ENCODE measurements at places on chromosomes 2 and 18.

DNA sequence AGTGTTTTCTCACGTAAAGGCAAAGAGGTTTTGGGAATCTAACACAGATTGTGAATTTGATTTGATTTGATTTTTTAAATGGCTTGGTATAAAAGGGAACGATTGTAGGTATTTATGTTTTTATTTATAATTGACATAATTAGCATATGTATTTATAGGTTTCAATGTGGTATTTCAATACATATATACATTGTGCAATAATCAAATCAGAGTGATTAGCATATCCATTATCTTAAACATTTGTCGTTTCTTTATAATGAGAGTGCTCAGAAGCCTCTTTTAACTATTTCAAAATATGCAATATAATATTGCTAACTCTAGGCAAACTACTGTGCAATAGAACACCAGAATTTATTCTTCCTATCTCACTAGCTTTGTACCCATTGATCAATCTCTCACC, 35.1 kb upstream of the CDH2 start:
- DNase-seq = no peak

- no peak for DNase-seq
Measured at GRCh38 chr18:36493349-36494159, 196.0 kb downstream of the FHOD3 start.

DNA sequence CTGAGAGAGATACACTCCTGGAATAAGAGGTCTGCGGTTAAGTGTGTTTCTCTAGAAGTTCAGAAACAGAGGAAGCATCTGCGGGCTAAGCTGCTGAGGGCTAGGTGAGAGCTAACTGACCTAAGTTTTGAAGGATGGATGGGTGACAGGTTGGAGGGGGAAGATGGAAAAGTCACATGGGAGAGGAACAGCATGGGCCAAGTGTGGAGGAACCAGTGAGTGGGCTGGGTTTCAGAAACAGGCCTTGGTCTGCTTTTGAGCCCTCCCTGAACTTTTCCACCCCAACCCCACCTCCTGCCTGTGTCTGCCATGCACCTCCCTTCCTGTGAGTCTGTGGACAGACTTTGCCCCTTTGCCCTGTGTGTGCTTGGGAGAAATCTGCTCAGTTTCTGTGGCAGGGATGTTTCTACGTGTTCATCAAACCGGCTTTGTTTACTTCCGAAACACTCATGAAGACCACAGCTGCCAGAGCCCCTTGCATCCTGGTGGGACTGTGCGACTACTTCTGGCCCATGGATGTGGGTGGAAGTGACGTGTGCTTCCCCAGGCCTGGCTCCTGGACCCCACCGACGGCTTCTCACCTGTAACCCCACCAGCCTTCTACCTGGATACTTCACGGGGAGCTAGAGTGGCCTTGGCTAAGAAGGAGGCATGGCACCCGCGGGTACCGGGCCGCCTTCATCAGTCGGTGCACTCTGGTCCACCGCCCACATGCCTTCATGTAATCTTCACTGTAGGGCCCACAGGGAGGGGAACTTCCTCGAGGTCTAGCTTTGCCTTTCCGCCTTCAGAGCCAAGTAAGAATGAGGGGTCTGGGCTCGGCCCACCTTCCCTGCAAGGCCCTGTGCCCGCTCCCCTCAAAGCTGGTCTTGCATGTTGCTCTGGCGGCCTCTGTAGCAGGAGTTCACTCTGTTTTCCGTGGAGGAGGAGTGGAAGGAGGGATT, 1.4 kb upstream of the HPCAL1 start:
- DNase-seq = no peak

DNA sequence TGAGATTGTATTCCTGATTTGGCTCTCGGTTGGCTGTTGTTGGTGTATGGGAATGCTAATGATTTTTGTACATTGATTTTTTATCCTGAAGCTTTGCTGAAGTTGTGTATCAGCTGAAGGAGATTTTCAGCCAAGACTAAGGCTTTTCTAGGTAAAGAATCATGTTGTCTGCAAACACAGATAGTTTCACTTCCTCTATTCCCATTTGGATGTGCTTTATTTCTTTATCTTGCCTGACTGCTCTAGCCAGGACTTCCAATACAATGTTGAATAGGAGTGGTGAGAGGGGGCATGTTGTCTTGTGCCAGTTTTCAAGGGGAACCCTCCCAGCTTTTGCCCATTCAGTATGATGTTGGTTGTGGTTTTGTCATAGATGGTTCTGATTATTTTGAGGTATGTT, 90.4 kb downstream of the CYP26B1 start:
- no peak for DNase-seq

- no peak for DNase-seq
Measured at GRCh38 chr2:208047840-208048239, 22.5 kb upstream of the PLEKHM3 start.

DNA sequence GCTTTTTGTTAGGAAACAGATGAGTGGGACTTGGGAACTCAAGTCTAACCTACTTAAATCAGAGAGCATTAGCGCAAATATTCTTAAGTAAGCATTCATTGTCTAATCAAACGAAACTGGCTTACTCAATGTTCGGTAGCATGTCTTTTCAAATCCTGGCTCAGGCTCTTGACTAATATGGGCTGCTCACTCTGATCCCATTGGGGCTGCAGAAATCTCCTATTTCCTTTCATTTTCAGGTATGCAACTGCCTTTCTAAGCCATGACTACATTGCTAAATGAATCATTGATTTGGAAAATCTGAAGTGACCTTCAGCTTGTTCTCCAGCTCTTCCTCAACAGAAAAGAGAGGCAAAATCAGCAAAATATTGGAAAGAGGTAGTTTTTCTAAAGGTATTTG, 2084.4 kb upstream of the PIK3C3 start:
- DNase-seq = no peak

- DNase-seq = peak; percentile 65
Measured at GRCh38 chr2:73176881-73177644, 25.3 kb upstream of the NOTO start.

- DNase-seq = no peak
Measured at GRCh38 chr2:208545403-208546042, 138.9 kb downstream of the PTH2R start.

GRCh38 chr2:109611467-109612095, 2.2 kb downstream of the SEPTIN10 start:
- no peak for DNase-seq

DNA sequence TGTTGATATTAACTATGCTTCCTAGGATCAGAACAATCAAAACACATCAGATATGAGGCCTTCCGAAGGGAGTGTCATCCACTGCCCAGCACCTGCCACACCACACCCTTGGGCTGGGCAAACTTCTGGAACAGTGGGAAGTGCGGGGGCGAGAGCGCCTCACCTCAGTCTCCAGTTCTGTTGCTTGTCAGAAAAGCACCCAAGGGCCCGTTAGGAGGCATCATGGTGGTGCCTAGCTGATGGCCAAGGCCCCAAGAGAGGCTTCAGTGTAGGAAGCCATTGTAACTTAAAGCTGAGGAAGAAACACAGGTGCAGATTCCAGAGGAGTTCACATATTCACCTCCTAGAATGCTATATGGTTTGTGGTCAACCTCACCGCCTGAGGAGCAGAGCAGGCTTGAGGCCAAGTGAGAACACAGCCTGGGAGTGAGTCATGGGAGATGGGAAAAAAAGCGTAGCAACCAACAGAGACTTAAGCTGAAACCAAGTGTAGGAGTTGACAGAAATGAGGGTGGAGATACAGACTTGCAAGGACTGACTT, 85.1 kb upstream of the ATL2 start:
- DNase-seq = no peak

DNA sequence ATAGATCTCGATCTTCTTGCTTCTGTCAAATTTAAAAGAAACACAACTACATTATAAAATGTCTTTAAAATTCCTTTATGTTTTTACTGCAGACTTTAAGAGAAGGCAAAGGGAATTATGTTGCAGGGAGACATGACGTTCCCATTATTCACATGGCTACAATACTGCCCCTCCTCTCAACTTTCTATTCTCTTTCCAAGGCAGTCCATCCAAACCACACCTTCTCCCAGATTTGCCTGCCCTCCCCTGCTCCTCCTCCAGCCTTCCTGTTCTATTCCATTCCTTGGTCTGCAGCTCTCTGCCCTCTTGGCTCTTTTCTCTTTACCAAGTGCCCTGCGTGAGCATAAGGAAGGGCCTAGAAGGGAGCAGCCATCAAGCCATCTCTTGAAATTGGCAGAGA, 61.3 kb downstream of the NABP1 start:
- DNase-seq = no peak

- no peak for DNase-seq
Measured at GRCh38 chr18:21777814-21778213, 37.2 kb downstream of the MIB1 start.

DNA sequence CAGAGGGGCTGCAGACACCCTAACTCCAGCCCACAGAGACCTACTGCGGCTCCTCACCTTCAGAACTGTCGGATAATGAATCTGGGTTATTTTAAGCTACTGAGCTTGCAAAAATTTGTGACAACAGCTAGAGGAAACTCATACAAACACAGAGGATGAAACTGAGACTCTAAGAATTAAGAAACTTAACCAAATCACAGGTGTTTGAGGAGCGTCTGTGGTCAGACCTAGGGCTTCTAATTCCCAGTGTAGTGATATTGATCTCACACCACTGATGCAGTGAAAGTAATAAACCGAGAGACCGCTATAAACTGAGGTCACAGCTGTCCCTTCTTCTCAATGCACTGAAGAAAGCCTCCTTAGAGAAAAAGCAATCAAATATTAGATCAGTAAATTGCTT, 110.1 kb downstream of the RGPD3 start:
- DNase-seq = no peak

- DNase-seq = no peak
Measured at GRCh38 chr18:44958455-44958854, 277.8 kb downstream of the SETBP1 start.

- no peak for DNase-seq
Measured at GRCh38 chr2:183250472-183250871, 126.2 kb downstream of the NUP35 start.

GRCh38 chr2:129296806-129297205, 682.7 kb upstream of the RAB6C start:
- DNase-seq = no peak

DNA sequence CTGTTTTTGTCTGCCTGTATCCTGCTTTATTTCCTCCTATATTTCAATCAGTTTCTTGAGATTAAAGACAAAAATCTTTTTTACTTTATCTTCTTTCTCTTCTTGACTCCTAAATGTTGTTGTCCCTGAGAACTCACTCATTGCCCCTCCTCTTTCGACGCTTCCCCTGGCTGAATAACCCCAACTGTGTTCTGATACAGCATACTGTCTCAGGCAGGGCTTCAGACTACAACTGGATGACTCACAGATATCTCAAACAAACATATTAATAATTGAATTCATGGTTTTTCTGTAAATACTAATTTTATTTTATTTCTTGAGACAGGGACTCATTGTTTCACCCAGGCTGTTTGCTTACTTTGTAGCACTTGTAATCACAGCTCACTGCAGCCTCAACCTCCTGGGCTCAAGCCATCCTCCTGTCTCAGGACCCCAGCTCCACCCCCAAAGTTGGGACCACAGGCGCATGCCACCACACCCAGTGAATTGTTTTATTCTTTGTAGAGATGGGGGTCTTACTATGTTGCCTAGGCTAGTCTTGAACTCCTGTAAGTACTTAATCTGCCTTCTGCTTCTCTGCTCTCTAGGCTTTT, 9.4 kb downstream of the ITGAV start:
- no peak for DNase-seq

- DNase-seq = no peak
Measured at GRCh38 chr2:162254236-162254871, 11.1 kb upstream of the FAP start.

GRCh38 chr18:45236676-45237075, 378.6 kb upstream of the SLC14A2 start:
- DNase-seq = no peak

DNA sequence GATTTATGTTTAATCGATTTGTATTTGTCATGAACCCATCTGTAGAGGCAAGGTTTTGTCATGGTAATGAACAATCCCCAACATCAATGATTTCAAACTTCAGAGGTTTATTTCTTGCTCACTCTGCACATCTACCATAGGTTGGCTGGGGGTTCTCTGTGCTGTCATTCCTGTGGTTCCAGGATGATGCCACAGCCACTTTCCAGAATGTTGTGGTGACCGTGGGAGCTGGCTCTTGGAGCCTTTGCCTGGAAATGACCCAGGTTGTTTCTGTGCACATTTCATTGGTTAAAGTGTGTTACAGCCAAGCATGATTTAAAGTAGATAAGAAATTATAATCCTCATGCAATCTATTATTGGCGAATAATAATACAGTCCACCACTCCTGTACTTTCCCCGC, 28.2 kb upstream of the EPAS1 start:
- no peak for DNase-seq

DNA sequence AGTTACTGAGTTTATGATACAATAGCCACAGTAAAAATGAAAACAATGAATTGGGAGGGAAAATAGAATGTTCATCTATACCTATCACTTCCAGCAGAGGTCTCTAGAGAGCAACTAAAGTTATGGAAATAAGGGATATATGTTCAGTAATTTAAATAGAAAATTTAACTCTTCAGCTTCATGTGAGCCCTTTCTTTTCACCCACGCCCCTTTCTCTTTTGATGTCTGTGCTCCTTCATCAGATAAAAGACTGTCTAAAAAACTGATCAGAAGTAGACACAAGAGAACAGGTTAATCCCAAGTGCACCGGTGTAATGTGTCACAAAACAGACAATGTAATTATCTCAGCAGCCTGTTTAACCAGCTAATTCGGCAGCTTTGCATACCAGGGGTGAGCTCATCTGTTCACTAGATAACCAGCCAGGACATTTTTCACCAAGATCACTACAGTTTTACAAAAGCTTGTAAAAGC, 238.5 kb upstream of the ERBB4 start:
- DNase-seq = no peak

DNA sequence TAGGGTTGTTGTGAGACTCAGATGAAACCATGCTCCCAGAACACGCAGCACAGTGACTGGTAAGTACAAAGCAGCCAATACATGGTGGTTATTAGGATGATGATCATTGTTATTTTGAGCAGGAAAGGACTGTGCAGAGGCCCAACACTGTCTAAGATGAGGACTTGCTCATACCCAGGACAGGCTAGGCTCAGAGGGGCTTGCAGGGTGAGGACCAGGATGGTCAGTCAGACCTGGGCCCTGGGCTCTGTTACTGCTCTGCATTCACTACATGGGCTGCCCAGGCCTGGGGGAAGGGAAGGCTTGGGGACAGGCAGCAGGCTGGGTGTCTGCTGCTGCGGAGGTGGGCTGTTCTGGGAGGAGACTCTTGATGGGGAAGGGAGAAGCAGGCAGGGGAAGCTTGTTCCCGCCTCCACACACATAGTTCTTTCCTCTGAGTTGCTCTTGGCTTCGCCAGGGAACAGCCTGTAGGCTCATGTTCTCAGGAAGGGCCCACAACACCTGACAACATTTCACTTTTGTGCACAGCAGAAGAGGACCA, 17.5 kb downstream of the CAPN13 start:
- no peak for DNase-seq
